ENCODE measurements at places on chromosomes 4 and X. TPM values are rescaled to one million over a fixed set of nuclear protein-coding genes. Genes with fewer than 3 reads are reported as not detected.

The SASH3 gene
- 1.8 TPM for polyA plus RNA-seq

The WDR13 gene
- polyA plus RNA-seq = 8.5 TPM

The GASK1B gene
- 170 TPM for polyA plus RNA-seq

The MUC7 gene
- not detected for polyA plus RNA-seq

The REELD1 gene
- polyA plus RNA-seq = not detected

The DCAF4L1 gene
- 0.12 TPM for polyA plus RNA-seq

DNA sequence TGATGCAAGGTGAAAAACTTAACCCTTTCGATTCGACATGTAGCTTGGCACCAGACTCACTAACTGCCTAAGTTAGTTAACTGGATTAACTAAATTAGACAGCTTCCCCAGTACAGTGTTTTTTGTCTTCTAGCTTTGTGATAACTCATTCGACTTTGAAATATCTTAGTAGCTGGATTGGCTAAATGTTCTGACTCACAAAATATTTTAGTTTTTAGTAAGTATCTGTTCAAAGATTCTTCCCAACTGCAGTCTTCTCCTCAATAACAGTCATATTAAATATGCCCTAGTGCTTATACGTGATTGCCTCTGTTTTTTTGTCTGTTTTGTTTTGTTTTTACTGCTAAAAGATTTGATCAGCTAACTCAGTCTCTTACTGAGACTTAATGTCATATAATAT lies 102.9 kb downstream of the KCNIP4 start:
- DNase-seq = no peak

- DNase-seq = no peak
These were observed at the start of gene POU4F2 for GRCh38 chr4:146638786-146639505. Gene POU4F2, plus strand, starts transcription at chr4:146638893. Its CDS starts 248 bp downstream, at chr4:146639141.

DNA sequence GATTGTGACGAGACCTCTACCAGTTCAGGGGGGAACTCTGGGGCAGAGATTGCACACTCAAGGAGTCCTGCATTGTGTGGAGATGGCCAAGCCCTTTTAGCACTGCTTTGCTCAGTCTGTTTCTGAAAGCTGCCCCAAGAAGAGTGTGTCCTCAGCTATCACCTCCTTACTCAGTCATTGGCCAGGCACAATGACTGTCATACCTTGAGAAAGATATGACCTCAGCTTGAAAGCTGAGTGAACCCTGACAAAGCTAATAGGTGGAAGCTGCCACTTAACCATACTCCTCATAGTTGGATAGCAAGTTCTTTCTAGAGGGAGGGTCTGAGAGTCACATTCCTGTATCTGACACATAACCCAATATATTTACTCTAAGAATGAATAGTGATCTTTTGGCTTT lies 37.8 kb upstream of the DIPK2B start:
- no peak for DNase-seq

- DNase-seq = no peak
These were observed 215.0 kb upstream of the GIMD1 start for GRCh38 chr4:106583567-106583966.

- DNase-seq = no peak
These were observed 109.0 kb downstream of the SHROOM4 start for GRCh38 chrX:50705042-50705441.

All from ovary (tissue), 10 donors.